ENCODE measurements at places on chromosomes 5 and 9.

- DNase-seq, result peak; percentile 71
Observed at GRCh38 chr5:54021431-54022164, 288.8 kb downstream of the ARL15 start.

DNA sequence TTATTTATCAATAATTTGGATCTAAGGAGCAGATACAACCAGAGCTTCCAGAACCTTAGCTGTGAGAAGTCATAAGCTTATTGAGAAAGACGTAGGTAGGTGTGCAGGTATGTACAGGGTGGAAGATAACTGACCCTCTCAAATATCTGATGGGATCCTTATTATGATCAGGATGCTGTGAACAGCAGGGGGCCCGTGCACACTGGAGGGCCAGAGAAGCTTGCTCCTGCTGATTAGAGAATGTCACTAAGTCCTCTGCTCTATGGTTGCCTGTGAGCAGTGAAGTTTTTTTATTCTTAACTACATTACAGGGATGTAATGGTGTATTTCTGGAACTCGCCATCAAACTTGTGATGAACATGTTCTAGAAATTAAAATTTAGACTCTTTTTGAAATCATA is 108.9 kb upstream of the POU5F2 start:
- no peak for DNase-seq

DNA sequence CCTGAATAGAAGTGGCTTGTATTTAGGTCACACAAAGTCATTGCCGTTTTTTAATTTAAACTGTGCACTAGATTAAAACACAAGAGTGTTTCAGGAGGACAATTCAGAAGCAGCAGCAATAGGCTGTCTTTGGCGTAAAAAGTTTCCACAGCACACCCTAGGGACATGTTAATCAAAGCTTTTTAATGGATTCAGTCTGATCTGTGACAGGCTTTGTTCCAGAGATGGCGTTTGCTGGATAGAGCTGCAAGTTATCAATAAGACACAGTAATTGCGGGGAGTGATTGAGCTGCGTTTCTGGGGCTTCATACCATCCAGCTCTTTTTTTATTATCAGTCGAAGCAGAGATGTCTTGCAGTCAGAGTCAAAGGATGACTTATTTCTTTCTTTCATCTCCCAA is 300.3 kb downstream of the ZNF608 start:
- DNase-seq, result no peak

GRCh38 chr9:12771891-12772290 is 2.9 kb upstream of the LURAP1L start:
- DNase-seq, result peak; percentile 61

DNA sequence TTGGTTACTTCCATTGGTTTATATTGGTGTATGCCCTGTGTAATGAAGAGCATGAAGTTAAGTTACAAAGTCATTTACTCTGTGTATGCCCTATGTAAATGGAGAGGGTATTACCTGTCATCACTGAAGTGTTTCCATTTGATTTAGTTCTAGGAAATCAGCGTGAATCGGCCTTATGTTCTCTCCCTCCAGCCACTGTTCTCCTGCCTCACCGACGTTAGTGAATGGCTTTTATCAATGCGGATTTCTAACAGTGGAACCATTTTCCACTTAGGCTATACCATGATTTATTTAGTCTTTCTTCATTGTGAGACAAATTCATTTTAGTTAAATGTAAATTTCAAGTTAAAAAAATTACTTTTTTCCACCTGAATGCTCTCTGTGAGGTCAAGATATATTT is 327.0 kb upstream of the ADCY2 start:
- DNase-seq, result no peak

DNA sequence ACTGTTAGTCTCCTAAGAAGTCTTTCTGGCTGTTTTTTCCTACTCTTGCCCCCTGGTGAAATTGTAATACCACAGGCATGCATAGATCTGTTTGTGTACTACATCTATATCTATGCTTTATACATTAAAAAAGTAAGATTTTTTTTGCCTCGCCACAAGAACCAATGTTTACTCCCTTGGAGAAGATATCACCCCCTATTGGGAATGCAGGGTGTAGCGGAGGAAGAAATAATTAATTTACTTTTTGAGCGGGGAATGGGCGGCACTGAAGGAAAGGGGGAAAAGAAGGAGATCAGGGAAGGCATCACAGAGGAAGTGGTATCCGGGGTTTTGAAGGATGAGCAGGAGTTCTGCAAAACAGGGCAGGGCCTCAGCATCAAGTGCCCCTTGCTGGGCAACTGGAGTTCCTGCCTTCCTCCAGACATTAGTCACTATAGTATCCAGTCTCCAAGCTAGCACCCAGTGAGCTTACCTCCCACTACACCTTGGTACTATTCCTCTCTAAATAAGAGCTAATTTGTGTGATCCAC is 134.9 kb downstream of the GABBR2 start:
- DNase-seq, result no peak

DNA sequence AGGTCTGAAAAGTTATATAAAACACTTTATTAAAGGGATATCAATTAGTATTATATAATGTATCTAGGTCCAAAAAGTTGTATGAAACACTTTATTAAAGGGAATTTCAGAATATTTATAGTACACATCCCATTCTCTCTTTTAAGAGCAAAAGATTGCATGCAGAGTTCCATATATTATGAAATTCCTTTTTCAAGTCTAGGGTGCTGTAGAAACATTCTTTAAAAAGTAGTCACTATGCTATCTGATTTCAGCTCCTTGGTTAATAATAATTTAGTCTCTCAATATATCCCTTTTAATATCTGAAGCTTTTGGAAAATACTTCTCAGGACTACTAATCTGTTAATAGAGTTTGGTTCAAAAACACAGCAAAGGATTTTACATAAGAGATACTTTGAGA is 1496.1 kb upstream of the C9orf72 start:
- DNase-seq, result peak; percentile 4

GRCh38 chr9:93976973-93977372 is 21.8 kb upstream of the BARX1 start:
- DNase-seq, result no peak

- DNase-seq, result no peak
Observed at GRCh38 chr9:131276094-131276888, at the start of gene FAM78A. Gene FAM78A (minus strand): TSS chr9:131276510. CDS start chr9:131276179, 331 bp downstream.

GRCh38 chr9:125649315-125649714 is 57.7 kb downstream of the MAPKAP1 start:
- DNase-seq, result peak; percentile 92

DNA sequence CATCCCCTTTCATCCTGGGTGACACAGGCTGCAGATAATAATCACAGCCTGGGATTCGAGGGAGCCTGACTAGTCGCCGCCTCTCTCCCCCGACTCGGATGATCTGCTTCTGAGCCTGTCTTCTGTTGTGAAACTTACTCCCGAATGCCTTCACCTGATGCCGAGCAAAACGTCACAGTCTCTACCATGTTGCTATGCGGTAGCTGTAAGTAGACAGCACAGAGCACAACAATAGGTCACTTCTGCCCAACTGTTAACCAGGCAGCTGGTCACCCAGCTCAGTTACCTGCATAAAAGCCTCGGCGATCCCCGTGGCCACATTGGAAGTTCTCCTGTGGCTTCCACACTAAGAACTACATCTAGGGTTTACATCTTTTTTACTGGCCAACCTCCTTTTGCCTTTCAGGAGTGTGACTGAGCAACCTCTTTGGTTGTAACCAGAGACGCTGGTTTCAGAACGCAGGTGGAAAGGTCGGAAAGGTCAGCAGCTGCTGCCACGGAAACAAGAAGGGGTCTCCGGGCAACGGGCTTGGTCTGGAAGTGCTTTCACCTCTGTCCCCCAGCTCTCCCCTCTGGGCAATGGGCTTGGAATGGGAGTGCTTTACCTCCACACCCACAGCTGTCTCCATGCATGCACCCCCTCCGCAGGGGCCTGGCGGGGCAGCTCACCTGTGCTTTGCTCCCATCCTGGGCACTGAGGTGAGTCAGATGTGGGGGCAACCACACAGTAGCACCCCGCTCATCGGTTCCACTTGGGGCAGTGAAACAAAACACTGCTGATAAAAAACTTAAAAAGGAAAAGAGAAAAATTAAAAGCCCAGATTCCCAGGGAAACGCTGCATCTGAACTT is 7.6 kb upstream of the PPP1R26 start:
- DNase-seq, result no peak

DNA sequence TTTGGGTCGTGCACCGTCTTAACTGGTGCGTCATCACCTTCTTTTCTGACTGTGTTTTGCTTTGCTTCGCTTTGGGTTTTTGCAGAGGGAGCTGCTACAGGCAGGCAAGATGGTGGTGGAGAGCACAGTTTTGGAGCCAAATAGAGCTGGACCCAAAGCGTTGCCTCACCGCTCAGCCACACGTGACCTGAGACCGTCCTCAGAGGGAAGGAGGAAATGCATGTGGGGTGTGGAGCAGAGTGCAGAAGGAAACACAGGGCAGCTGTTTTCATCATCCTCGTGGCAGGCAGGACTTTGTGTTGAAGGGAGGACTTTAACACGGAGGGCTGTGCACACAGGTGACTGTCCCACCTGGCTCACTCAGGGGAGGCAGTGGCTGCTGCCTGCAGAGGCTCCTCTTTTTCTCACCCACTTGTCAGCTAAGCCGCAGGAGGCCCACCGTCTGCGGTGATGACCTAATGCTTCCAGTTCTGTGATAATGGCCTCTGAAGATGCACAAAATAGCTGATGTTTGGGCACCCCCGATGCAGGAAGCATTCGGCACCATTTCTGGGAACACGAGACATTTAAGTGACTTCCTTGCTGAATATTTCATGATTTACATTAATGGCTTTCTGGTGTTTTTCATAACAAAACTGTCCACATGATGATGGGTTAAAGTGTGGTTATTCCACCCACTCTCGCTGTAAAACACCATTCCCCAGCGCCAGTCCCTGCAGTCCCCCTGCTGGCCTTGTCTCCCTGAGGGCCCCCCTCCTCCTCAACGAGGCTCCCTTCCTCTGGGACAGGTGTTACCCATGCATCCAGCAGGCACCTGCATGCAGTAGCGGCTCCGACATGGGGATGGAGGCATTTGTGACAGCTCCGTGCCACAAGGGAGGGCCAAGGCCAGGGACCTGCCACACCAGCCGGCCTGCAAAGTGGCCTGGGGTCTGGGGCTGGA is 12.4 kb upstream of the UBAC1 start:
- no peak for DNase-seq

GRCh38 chr5:132044207-132044606 is 16.2 kb upstream of the IL3 start:
- no peak for DNase-seq

DNA sequence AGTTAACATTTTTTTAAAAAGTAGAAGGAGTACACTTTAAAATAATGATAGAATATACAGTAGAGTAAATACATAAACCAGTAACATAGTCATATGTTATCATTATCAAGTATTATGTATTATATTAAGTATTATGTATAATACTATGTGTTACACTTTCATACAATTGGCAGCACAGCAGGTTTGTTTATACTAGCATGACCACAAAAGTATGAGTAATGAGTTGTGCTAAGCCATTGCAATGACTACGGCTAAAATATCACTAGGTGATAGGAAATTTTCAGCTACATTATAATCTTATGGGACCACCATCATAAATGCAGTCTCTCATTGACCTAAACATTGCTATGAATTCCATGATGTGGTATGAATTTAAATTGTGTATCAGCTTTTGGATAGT is 506.0 kb downstream of the HTR1A start:
- no peak for DNase-seq

GRCh38 chr5:34034534-34035327 is 8.3 kb downstream of the C1QTNF3 start:
- DNase-seq, result no peak

DNA sequence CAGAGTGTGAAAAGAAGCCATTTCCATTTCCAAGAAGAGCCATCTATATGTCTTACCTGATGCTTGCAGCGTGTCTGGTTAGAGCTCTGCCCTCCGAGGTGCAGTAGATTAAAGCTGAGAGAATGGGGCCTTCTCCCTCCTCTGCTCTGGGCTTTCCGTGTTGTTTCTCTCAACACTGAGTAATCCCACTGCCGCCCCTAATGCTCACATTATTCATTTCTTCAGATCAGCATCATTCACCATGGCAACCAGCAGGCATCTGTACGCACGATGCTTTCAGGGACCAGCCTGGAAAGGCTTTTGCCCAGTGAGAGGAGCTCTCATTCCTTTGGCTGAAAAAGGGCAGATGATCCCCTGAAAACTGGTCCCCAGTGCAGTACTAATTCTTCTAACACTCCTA is 79.6 kb downstream of the CYFIP2 start:
- DNase-seq, result no peak

GRCh38 chr9:114811301-114811700 is 5.5 kb upstream of the TNFSF15 start:
- DNase-seq, result no peak

GRCh38 chr5:170861917-170862766 is at the start of gene RANBP17:
Gene RANBP17 (plus strand): TSS chr5:170862018.
- DNase-seq, result peak; percentile 84

DNA sequence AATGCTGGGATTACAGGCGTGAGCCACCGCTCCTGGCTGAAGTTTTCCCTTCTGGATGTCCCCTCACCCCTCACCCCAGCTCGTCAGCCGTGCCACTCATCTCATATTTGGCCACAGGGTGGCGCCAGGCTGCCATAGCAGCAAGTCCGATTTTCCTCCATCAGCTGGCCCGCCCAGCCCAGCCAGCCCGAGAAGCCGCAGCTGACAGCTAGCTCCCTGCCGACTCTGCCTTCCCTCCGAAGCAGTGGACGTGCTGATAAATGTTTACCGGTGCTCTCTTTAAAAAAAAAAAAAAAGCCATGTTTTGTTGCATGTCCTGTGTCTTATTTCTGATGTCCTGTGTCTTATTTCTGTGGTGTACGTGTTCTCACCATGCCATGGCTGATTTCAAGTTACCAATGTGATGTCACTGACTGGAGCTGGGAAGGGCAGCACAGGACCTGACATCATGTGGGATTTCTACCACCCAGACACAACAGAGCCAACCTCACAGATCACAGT is 58.3 kb downstream of the PFDN1 start:
- peak; percentile 87 for DNase-seq

DNA sequence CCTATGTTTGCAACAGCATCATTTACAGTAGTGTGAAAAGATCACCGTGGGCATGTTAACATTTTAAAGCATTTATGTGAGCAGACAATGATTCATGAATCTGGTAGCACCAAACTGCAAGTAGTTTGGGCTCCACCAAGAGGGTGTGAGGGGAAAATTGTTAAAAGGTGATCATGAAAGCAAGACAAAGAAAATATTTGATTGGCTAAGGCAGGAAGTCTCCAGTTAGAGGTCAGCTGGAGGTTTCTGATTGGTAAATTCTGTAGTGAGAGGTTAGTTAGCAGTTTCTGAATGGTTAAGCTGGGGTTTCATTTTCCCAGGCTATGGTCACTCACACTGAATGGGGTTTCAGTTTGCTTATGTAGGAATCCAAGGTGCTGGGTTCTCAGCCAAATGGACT is 13.5 kb upstream of the DRD1 start:
- DNase-seq, result no peak

GRCh38 chr5:176692839-176693476 is 45.7 kb downstream of the TSPAN17 start:
- no peak for DNase-seq

DNA sequence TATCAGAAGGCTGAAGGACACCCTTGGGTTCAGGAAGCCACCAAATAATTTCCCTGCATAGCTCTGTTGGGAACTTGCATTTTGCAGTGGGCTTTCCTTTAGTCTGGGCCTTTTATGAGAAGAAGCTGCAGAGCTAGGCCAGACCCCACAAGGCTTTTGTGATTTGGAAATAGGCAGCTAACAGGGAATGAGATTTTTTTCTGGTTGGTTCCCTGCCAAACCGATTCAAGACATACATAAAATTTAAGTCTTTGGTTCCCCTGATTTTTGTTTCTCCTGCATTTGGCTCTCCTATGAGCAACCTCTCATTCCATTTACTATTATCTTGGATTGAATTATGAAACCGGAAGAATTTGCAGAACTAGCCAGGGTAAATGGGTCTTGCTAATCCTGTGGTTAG is 81.5 kb upstream of the PTCH1 start:
- DNase-seq, result no peak

GRCh38 chr9:32550150-32550561 is 2.0 kb upstream of the SMIM27 start:
- DNase-seq, result no peak

Measured in fibroblast of skin of right biceps (primary cell).